ENCODE measurements at places on chromosomes 2 and 18.
A peak's percentile ranks its signal among the peaks of the same experiment; 100 is the strongest.

DNA sequence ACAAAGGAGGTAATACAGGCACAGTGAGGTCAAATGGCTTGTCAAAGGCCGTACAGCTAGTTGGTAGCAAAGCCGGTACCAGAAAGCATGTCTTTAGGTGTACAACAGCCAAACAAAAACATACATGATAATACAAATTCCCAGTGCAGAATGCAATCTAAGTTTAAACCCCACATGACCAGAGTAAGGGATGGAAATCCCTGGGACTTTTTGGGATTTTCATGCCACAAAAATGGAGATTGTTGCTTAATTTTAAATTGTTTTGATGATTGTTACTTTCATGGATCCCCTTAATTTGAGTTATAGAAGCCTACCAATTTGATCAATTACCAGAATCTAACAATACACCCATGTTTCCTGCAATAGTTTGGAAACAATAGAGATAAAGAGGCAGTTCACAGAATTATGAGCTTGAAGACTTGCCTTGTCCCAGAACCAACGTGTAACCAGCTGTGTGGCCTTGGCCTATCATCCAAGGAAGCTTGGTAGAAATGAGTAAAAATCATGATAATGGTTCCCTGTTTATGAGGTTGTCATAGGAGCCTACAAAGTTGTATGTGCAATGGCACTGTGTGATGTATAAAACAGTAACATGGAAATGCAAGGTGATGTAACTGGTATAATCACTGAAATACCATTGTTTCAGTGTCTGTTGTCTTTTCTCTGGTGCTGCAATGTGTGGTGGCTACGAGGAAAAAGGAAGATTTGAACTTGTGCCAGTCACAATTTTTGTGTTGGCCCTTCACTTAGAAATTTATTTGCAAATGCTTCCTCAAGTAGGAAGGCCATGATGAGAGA lies 85.3 kb downstream of the ZEB2 start:
- DNase-seq = no peak

DNA sequence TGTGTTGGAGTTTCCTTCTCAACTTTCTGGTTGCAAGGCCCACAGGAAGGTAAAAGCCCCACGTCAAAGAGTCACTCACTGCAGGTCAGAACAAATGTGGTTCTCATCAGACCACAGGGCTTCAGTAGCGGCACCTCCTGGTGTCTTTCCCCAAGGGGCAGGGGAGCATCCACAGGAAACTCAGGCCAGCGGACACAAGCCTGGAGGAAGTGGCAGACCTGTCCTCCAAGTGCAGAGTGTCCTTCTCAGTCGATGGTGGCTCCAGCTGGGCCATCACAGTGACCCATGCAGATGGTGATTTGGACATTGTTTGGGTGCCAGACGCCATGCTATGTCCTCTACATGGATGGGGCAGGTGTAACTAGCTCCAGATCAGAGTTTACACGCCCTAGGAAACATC lies 84.9 kb downstream of the ACKR3 start:
- no peak for DNase-seq

DNA sequence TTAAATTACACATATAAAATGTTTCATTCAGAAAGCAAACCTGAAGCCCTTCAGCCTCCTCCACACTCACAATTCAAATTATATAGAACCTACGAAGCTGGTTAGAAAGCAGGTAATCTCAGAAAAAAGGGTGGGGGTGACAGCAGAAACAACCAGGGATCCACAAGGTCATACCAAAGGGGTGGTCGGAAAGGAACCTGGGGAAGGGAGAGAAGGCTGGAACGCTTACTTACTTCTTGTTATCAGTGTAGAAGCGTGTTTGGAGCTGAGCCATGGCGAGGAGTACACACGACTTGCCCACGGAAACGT lies 316 bp downstream of the WDR12 start:
- DNase-seq = no peak

- DNase-seq = no peak
Measured at GRCh38 chr2:180597179-180597578, 383.2 kb upstream of the UBE2E3 start.

- no peak for DNase-seq
Measured at GRCh38 chr18:57542126-57542525, 44.4 kb downstream of the FECH start.

DNA sequence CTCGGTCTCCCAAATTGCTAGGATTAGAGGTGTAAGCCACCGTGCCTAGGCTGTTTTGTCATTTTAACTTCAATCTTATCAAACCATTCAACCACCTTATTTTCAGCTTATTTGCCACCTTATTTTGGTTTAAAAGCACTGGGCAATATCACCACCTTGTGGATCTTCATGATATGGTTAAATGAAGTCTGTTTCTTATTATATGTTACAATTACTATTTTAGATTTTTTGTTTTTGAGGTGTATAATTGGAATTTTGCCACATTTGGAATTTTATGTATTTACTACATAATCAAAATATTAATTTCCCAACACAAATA lies 43.8 kb upstream of the SCN9A start:
- no peak for DNase-seq

DNA sequence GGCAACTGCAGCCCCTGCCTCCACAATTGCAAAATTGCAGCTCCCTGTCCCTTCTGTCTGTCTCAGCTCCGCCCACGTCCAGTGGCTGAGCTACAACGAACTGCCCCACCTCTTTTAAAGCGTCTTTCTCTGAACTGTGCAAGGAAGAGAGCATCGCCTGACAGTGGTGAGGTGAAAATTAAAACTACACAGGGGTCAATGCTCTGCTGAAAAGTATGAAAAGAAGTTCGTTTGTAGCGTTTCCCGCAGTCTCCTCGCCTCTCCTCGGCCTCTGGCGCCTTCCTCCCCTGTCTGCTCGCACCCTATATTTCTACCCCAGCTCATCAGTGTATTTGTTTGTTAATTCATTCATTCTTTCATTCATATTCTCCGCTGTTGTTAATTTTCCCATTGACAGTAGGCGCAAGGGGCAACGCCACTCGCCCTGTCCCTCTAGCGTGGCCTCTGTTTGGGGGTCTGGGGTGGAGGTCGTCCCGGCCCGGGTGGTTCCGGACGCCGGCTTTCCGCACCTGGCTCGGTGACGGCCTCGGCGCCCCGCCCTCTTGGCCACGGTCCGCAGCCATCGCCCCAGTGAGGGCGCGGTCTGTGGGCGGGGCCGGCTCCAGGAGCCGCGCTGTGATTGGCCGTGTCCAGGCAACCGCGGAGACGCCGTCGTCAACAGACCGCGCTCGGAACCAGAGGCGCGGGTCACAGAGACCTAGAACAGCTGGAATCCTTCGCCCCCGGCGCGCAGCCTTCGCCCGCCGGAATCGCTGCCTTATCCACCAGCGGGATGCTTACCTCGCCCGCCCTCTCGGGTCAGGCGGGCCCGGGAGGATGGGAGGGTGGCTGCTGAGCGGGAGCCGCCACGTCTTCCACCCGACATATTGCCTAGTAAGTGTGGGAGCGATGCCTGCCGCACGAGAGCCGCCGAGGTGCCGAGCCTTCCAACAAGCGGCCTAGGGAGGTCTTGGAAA lies at the start of gene VWA3B:
VWA3B (plus strand) TSS at position 677 of the 956 bp plus-strand sequence. CDS start 5,926 bp downstream, outside the sequence.
- DNase-seq = peak; percentile 31

- DNase-seq = no peak
Measured at GRCh38 chr2:238994876-238995275, 147.0 kb downstream of the TWIST2 start.

DNA sequence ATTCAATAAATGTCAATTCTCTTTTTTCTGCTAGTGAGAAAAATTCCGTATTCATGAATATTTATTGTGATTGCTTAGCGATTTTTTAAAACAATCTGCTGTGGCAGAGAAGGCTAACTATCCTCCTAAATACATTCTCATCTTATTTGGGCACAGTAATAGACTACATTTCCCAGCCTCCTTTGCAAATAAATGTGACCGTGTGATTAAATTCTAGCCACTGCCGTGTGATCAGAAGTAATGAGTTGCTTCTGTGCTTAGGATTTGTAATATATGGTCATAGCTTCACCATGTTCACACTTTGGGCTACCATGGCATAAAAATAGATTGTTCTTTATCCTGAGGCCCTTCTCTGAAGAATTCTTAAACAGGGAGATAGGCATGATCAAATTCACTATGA lies 179.6 kb downstream of the FAM124B start:
- DNase-seq = no peak

DNA sequence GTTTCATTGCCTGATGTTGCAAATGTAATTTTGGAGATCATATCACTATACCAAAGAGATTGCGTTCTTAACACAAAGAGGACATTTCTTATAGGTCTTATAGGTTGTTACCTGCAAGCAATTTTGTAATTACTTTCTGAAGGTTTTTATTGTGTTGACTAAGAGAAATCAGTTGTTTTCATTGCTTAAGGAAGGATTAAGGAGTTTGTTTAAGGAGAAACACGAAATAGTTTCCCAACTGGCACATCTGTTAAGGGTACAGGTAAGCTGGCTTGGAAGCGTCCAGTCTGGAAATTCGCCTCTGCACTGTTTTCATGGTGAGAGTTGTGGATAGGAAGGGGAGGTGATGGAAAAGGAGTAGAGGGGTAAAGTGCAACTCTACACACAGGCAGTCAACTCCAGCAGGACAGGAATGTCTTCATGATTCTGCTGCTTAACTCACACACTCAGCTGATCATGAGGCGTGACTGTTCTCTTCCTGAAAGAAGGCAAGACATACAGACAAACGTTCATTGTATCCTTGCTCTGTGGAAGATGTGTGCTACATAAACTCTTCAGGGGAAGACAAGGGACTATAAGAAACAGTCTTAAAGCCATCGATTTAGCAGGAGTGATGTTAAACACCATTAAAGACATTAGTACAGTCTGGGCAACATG lies 61.4 kb upstream of the ACSL3 start:
- no peak for DNase-seq
